ENCODE measurements at places on chromosomes 1 and 21.

DNA sequence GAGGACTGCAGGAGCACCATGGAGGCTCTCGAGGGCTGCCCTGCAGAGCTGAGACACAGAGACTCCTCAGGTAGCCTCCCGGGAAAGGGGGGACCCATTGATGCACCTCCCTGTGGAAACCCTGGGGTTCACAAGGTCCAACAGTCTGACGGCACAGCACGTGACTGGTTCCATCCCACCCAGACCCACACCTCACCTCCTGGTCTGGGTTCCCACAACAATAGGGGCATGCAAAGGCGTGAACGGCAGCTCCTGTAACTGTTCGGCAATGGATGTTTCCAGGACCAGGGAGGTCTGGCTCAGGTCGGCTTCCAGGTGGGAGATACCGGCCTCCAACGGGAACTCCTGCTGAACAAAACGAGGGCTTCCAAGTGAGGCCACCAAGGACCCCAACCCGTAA, 86.8 kb downstream of the NPHP4 start:
- no peaks in the 10 kb centered on the region for H3K4me1 ChIP-seq
- no peak for DNase-seq
- no peak overlapping the region for H3K4me3 ChIP-seq
- no peak overlapping the region for H3K27ac ChIP-seq

DNA sequence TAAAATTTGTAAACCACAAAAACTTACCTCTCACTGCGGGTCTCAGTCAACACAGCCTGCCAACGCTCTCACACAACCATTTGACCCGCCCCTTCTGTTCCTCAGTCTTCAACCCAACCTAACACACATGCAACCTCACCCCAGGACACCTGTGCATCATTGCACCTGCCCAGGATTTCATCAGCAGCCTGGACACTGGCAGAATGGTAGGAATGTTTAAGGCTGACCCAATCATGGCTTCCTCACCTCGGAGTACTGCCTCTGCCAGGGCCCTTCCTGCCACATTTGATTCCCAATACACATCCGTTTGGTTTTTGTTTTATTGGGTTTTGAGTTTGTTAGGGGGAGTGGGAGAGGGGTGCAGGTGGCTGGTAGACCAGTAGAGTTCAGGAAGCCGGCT, 40.7 kb downstream of the TOMM20 start:
- no peaks in the 10 kb centered on the region for H3K36me3 ChIP-seq
- no peaks in the 10 kb centered on the region for H3K27me3 ChIP-seq
- no peak overlapping the region for H3K27ac ChIP-seq
- peaks cover 13% of the 10 kb centered on the region for H3K4me1 ChIP-seq

DNA sequence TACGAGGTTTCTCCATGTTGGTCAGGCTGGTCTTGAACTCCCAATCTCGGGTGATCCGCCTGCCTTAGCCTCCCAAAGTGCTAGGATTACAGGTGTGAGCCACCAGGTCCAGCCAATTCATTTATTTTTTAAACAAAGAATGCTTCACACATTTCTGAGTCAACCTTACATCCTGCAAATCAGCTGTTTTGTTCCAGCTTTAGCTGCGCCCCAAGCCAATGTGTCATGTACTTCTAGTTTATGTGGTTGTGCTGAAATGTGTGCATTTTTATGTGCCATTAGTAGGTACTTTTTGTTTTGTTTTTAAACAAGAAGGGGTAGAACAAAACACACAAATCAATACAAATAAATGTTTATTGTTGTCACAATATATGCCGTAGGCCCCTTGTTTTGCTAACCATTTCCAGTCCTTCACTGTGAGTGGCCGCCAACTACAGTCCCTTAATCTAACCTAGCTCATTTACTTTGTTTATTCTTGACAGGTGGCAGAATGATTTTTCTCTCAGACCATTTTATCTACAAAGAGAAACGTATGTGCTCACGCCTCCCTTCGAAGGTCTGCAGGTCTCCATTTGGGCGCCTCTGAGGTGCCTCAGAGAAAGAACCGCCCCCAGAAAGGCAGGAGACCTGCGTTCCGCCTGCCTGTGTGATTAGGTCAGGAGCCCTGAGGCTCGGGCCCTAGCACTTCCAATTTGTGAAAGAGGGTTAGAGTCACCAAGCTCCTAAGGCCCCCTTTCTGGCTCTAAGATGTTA, 2.8 kb upstream of the CASQ2 start:
- H3K4me3 ChIP-seq, result no peak overlapping the region
- peaks cover 7% of the 10 kb centered on the region for H3K27me3 ChIP-seq
- no peak overlapping the region for H3K27ac ChIP-seq
- DNase-seq, result no peak
- H3K4me1 ChIP-seq, result no peaks in the 10 kb centered on the region

DNA sequence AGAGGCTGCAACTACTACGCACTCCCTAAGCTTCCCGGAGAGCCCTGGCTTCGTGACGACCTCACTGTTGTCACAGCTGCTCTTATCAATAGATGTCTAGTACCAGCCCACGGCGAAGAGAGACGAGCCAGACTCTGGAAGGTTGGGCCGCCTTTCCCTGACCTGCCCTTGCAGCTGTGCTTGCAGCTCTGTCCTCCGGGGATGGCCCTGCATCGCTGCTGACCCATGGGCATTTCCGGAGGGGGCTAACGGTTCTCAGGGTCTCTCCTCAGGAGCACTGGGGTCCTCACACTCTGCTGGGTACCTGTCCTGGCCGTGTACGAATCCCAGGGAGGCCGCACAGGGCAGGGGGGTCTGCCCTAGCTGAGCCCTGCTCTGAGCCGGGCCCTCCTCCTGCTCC, 93.8 kb upstream of the COL6A1 start:
- peaks cover 58% of the 10 kb centered on the region for H3K4me1 ChIP-seq
- H3K27me3 ChIP-seq, result no peaks in the 10 kb centered on the region
- no peak overlapping the region for H3K4me3 ChIP-seq
- no peak for DNase-seq

GRCh38 chr21:23496729-23497128, 2110.6 kb downstream of the MRPL39 start:
- no peaks in the 10 kb centered on the region for H3K4me1 ChIP-seq
- H3K27ac ChIP-seq, result no peak overlapping the region
- peaks cover 5% of the 10 kb centered on the region for H3K27me3 ChIP-seq
- no peak for DNase-seq
- H3K4me3 ChIP-seq, result no peak overlapping the region
- no peaks in the 10 kb centered on the region for H3K36me3 ChIP-seq
